ENCODE measurements at places on chromosomes 3 and 15.

GRCh38 chr15:62306851-62307504 is 141.9 kb upstream of the C2CD4B start:
- DNase-seq = peak; percentile 82

GRCh38 chr3:16794257-16794656 is 90.5 kb upstream of the PLCL2 start:
- no peak for DNase-seq

DNA sequence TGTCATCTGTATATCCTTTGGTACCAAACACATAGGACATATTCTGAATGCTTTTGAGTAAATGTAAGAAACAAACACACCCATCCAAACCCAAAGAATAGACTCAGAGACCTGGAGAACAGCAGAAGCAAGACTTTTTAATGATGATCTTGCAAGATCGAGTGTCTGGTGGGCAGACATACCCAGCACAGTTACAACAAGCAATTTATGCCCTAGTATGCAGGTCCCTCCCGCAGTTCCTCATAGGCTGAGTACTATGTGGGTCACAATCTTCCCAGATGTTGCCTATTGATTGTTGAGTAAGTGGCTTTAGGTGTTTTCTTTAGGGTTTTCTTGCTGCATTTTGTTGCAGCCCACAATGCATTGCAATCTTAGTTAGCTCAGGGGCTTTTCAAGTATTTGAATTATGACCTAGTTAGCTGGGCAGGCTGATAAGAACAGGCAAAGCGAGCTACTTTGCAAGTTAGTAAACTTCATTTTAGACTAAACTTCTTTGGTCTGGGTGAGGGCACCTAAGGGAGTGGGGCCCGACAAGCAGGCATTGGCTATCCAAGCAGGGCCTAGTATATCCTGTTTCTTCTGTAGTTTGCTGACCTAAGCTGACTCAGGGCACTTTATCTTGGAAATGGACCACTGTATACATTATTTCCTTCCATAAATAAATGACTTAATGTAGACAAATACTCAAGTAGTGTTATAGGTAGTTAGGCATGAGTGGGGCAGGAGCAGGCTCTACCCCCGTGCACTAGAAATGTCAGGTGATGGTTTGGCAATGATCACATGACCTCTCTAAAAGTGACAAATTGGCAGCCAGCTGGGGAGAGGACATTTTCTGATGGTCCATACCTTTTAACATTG is 87.3 kb upstream of the LIPC start:
- no peak for DNase-seq

- no peak for DNase-seq
Observed at GRCh38 chr3:140384028-140384771, 293.7 kb upstream of the TRIM42 start.

DNA sequence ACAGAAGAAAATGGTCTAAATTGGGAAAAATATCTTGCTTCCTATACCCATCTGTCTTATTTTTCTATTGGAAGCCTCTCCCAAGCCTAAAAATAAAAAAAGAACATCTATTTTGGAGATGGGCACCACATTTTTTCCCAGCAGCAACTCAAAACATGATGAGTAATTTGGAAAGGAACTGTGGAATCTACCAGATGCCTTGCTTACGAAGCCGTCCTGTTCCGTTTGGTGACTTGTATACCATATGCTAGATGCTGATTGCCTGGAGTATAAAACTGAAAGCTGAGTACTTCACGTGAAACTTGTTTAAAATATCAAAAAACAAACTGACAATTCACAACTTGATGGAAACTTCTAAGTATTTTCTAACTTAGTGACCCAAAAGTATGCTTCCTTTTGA is 491.0 kb downstream of the ROBO2 start:
- peak; percentile 75 for DNase-seq

Data from fibroblast of skin of scalp (primary cell).